Stimulated activated CD8-positive, alpha-beta memory T cell treated with anti-CD3 and anti-CD28 coated beads, Interleukin-7, amount 100 ng/mL, for 48 hours (primary cell): ENCODE measurements at places on chromosomes 3 and 15.

DNA sequence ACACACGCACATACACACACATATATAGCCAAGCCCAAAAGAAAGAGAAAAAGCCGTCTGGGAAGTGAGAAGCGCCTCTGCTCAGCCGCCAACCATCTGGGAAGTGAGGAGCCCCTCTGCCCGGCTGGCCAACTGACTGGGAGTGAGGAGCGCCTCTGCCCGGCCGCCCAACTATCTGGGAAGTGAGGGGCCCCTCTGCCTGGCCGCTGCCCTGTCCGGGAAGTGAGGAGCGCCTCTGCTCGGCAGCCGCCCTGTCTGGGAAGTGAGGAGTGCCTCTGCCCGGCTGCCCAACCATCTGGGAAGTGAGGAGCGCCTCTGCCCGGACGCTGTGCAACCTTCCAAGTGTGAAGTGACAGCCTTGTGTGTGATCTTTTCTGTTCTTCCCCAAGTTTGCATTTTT lies 49.2 kb downstream of the FHIT start:
- no peak for DNase-seq

GRCh38 chr3:101667331-101667730 lies 9.6 kb downstream of the ZBTB11 start:
- DNase-seq = no peak

- DNase-seq = no peak
These were observed 5.3 kb downstream of the SNUPN start for GRCh38 chr15:75620058-75620820.

DNA sequence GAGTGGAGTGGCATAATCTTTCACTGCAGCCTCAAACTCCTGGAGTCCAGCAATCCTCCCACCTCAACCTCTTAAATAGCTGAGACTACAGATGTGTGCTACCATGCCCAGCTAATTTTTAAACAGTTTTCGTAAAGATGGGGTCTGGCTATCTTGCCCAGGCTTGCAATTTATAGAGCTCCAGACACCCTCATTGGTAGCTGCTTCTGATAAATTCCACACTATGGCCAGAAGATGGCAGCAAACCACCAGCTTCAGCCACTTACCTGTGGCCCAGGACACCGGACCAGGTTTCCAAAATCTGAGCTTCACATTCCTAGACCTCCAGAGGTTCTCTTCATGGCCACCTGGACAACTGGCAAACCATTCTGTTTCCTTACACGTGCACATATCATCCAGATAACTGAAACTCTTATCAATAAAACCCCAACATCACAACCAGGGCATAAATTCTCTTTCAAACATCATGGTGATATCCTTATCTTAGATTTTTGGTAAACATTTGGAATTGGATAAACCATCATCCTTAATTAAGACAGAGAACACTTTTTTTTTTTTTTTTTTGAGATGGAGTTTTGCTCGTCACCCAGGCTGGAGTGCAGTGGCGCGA lies 28.9 kb downstream of the FBXW12 start:
- peak; percentile 34 for DNase-seq

- DNase-seq = peak; percentile 70
These were observed 759 bp downstream of the WDR6 start for GRCh38 chr3:49007771-49008528.

- DNase-seq = no peak
These were observed 21.9 kb upstream of the USP13 start for GRCh38 chr3:179630753-179631451.

- no peak for DNase-seq
These were observed 12.4 kb upstream of the NFKBIZ start for GRCh38 chr3:101836652-101837598.

GRCh38 chr15:71115567-71116351 lies 488 bp downstream of the THSD4 start:
- peak; percentile 0 for DNase-seq

GRCh38 chr15:50119063-50120040 lies at the start of gene ATP8B4:
Gene ATP8B4, minus strand, starts transcription at chr15:50119233. Its CDS starts 12,267 bp downstream, at chr15:50106966.
- no peak for DNase-seq

DNA sequence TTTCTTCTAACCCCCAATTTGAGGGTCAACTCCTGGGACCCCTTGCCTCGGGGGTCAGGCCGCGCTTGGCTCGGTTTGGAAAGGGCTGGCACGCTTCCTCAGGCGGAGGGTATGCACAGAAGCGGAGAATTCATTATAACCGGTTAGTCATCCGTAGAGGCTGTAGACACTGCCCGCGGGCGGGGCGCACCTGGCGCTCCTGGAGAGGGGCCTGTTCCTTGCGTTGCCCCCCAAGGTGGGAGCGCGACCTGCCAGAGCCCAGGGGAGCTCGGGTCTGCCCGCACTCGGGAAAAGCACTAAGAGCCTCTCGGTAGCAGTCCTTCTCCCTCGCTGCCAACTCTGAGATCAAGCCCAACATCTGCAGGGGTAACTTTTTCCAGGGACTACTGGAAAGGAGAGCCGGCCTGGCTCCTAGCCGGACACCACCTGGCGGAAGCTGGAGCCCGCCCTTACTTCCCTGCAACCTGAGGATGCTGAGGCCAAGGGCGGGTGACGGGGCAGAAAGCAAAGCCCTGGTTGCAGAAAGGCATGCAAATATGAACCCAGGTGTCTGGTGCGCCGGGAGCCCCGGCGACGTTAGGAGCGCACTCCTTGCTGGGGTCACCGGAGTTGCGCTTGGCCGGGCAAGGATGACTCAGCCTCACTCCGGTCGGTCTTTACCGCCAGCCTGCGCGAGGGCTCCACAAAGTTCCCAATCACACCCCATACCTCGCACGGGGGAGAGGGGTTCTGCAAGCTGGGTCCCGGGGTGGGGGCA lies 1.5 kb upstream of the CACNA2D3 start:
- no peak for DNase-seq

DNA sequence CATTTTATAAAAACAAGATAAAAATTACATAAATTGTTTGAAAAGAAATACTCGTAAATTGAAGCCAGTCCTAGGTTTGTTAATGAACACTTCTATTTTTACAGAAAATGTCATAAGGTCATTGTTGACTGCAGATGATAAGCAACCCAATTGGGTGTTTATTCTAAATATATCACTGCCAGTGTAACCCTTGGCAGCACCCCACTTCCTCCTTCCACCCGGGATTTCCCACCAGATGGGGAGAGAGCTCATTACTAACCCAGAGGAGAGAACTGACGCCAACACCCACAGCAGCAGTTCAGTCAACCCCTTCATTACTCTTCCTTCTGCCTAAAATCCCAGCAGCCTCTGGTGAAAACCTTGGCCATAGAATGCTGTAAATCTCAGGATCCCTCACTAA lies 307.6 kb downstream of the GAP43 start:
- no peak for DNase-seq

GRCh38 chr3:76669322-76669721 lies 370.6 kb upstream of the ROBO2 start:
- DNase-seq = no peak

- DNase-seq = no peak
These were observed 24.6 kb upstream of the IL20RB start for GRCh38 chr3:136932978-136933772.

DNA sequence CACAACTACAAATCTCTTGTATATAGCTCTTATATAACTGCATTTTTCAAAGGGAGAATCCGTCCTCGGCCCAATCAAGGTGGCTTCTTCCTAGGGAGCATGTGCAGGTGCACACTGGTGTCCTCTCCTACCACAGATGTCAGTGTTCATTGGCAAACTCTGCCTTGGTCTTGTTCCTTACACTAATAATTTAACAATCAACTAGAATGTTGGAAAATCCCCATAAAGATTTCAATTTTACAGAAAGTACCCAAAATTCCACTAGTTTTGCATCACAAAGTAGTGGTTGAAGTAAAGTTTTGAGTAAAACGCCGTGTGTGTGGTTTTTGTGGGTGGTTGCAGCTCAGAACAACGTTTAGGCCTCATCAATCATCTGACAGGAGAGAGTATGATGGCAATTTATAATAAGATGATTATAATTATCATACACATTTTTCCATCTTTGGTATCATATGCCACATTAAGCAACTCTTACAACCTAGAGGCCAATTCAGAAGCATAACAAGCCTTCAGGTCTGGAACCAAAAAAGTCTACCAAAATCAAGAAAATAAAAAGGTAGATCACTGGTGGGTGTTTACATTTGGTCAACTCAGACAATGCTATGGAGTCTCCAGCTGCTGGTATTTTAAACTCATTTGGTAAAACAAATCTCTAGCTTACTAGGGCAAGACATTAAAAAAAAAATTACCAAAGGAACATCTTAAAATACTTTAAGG lies 128.9 kb upstream of the BHLHE40 start:
- DNase-seq = peak; percentile 56

- DNase-seq = no peak
These were observed 167.2 kb upstream of the KCNMB2 start for GRCh38 chr3:178369006-178369405.

GRCh38 chr3:26104851-26105251 lies 315.0 kb downstream of the OXSM start:
- DNase-seq = no peak

DNA sequence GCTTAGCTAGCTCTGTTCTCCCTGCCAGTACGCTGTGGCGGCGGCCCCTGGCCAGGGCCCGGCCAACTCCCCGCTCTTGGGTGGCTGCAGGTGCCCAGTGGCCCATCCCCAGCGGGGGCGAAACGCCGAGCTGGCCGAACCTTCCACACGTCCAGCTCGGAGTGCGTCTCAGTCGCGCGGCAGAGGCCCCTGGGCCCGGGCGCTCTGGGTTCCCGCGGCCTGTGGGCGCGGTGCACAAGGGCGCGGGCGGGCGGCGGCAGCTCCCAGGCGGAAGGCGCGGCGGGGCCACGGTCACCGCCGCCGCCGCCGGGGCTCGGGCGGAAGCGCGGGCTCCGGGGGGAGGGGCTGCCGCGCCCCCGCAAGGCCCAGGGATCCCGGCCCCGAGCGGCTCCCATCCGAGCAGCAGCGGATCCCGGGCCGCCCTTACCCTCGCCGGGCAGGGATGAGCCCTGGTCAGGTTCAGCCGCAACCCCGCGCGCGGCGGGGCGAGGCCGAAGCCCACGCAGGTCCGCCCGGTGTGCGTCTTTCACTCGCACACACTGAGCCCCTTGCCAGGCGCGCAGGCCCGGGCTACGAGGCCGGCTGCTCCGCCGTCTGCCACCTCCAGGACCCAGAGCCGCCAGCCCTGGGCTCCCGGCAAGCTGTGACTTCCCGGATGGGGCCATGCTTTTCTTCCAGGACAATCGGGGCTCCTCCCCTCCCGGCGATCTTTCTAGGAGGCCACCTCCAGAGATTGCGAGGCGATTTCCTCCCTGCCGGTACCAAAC lies 54.2 kb downstream of the CCDC54 start:
- DNase-seq = no peak

- DNase-seq = no peak
These were observed 97.9 kb upstream of the EIF1B start for GRCh38 chr3:40211579-40211978.

DNA sequence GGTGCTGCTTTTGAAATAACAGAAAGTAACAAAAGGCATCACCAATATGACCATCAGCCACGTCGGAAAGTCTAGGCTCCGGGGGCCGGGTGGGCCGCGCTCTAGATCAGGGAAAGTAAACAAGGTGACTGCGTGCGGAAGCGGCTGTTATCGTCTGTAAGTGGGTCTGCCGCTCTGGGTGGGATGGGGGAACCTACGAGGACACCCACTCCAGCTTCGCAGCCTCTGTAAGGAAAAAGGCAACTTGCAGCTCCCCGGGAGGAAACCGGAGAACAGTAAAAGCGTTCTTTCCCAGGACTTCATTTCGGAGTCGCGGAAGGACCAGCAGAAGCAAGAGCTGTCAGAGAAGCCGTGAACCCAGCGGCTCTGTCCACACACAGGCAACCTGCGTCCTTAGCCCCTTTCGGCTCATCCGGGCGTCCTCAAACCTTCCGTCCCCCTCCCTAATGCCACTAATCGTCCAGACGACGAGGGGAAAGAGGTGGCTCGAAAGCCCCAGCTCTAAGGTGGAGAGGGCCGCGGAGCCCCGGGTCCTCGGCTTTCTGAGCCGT lies 461 bp downstream of the XRN1 start:
- DNase-seq = peak; percentile 5

GRCh38 chr3:182182531-182182968 lies 470.8 kb downstream of the SOX2 start:
- DNase-seq = no peak

- no peak for DNase-seq
These were observed 129.6 kb downstream of the FOXP1 start for GRCh38 chr3:71453822-71454511.

GRCh38 chr3:62154457-62155148 lies 218.7 kb downstream of the FEZF2 start:
- DNase-seq = no peak

DNA sequence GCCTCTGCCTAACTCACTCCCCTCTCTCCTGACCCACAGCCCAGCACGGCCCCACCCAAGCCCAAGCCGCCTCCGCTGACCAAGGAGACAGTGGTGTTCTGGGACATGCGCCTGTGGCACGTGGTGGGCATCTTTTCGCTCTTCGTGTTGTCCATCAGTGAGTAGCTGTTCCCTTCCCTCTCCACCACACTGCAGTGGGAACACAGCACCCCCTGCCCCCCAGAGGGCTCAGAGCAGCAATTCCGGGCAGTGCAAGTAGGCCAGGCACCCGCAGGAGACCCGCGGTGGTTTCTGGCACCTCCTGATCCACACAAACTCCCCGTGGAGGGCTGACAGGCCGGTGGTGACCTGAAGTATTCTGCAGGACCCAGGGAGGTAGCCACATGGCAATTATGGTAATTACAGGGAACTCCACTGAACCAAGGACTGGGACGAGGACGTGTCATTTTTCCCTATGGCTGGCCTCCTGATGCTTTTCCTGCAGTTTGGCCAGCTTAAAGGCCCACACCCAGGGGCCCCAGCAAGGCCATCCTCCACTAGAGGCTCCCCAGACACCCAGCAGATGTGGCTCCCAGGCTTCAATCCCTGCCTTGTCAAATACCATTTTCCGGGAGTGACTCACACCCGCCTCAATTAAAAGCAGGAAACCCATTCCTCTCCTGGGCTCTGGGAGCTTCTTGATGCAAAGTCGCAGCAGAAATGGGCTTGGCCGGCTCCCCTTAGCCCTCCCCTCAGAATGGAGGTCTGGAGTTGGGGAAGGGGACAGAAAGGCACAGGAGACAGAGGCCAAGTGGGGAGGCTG lies 4.8 kb downstream of the TMIE start:
- no peak for DNase-seq

DNA sequence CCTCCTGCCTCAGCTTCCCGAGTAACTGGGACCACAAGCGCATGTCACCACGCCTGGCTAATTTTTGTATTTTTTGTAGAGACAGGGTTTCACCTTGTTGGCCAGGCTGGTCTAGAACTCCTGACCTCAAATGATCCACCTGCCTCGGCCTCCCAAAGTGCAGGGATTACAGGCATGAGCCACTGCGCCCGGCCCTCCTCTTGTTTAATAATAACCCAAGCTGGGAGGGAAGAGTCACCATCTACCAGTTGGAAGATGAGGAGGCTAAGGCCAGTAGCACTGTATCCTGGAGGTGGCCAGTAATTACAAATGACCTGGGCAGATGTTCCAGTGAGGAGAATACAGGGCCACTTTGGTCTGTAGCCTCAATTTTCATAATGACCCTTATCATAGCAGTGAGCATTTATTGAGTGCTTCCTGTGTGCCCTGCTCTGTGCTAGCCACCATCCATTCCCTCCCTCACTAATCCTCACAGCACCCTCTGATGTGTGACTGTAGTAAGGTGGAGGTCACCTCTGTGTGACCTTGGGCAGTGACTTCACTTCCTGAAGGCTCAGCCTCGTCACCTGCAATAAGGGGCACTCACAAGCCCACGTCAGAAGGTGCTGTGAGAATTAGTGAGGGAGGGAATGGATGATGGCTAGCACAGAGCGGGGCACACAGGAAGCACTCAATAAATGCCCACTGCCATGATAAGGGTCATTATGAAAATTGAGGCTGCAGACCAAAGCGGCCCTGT lies 64.2 kb downstream of the ABTB1 start:
- no peak for DNase-seq

- DNase-seq = no peak
These were observed 107.7 kb upstream of the CADPS start for GRCh38 chr3:62982795-62983455.

GRCh38 chr3:46091046-46091445 lies 63.8 kb upstream of the XCR1 start:
- DNase-seq = no peak
